ENCODE measurements at places on chromosomes 13 and 19. TPM values are rescaled to one million over a fixed set of nuclear protein-coding genes. Genes with fewer than 3 reads are reported as not detected.

PTH2 gene
- total RNA-seq = not detected

KIR2DL4 gene
- total RNA-seq = 14.5 TPM

FBN3 gene
- total RNA-seq = not detected

FRY gene
- 27.4 TPM for total RNA-seq

ZNF229 gene
- total RNA-seq = not detected

MIA gene
- total RNA-seq = not detected

DNAAF3 gene
- not detected for total RNA-seq

SIGLEC8 gene
- not detected for total RNA-seq

SIGLEC5 gene
- 0.54 TPM for total RNA-seq

DCT gene
- 0.28 TPM for total RNA-seq

ZNF497 gene
- total RNA-seq = 0.61 TPM

SOX21 gene
- total RNA-seq = not detected

MYO16 gene
- total RNA-seq = 0.28 TPM

RASAL3 gene
- total RNA-seq = 283 TPM

SYT3 gene
- total RNA-seq = not detected

ACER1 gene
- 0.35 TPM for total RNA-seq

C19orf67 gene
- 0.53 TPM for total RNA-seq

FLT3 gene
- total RNA-seq = 1.8 TPM

KIR3DL1 gene
- 41.2 TPM for total RNA-seq

NANOS3 gene
- 2.6 TPM for total RNA-seq

HCN2 gene
- total RNA-seq = 1.6 TPM

SLC25A41 gene
- not detected for total RNA-seq

APOC1 gene
- not detected for total RNA-seq

RAB20 gene
- total RNA-seq = 1.0 TPM

RFC3 gene
- 5.5 TPM for total RNA-seq

CPT1C gene
- total RNA-seq = 0.78 TPM

LILRA6 gene
- total RNA-seq = 2.1 TPM

RDH8 gene
- total RNA-seq = not detected

SLC7A9 gene
- total RNA-seq = 0.75 TPM

CD177 gene
- not detected for total RNA-seq

RFXAP gene
- total RNA-seq = 6.0 TPM

PDX1 gene
- not detected for total RNA-seq

KL gene
- not detected for total RNA-seq

SMIM17 gene
- not detected for total RNA-seq

ICAM4 gene
- total RNA-seq = 3.0 TPM

HSD17B14 gene
- total RNA-seq = not detected

RFPL4AL1 gene
- total RNA-seq = not detected

CNMD gene
- total RNA-seq = not detected

GTF2F2 gene
- total RNA-seq = 16.4 TPM

FKRP gene
- 19.8 TPM for total RNA-seq

CLEC17A gene
- 0.45 TPM for total RNA-seq

ATP4A gene
- total RNA-seq = not detected

NCAN gene
- not detected for total RNA-seq

NBEA gene
- 0.66 TPM for total RNA-seq

SLC25A23 gene
- 7.8 TPM for total RNA-seq

CEACAM21 gene
- 33.6 TPM for total RNA-seq

REEP6 gene
- 3.9 TPM for total RNA-seq

KCNN1 gene
- total RNA-seq = not detected

RNF113B gene
- total RNA-seq = not detected

OR10H1 gene
- total RNA-seq = not detected

NRTN gene
- not detected for total RNA-seq

PCDH20 gene
- not detected for total RNA-seq
